Midbrain (tissue), 1 donor: ENCODE measurements at places on chromosomes 6 and 20.

DNA sequence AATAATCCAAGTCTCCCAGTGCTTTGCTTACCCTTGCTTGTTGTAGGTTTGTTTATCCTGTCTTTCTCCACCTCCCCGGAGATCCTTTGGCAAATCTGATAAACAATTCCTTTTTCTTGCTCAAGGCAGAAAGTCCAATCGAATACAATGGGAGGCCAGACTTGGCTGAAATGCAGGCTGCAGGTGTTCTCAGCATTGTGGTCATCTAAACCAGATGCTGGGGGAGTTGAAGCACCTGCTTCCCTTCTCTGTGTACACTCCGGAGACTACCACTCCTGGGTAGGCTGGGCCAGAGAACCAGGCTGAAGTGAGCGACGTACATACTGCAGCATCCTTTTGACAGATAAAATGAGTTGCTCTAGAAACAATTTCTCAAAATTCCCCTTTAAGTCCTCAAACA lies 82.6 kb upstream of the PREP start:
- no peak for DNase-seq

DNA sequence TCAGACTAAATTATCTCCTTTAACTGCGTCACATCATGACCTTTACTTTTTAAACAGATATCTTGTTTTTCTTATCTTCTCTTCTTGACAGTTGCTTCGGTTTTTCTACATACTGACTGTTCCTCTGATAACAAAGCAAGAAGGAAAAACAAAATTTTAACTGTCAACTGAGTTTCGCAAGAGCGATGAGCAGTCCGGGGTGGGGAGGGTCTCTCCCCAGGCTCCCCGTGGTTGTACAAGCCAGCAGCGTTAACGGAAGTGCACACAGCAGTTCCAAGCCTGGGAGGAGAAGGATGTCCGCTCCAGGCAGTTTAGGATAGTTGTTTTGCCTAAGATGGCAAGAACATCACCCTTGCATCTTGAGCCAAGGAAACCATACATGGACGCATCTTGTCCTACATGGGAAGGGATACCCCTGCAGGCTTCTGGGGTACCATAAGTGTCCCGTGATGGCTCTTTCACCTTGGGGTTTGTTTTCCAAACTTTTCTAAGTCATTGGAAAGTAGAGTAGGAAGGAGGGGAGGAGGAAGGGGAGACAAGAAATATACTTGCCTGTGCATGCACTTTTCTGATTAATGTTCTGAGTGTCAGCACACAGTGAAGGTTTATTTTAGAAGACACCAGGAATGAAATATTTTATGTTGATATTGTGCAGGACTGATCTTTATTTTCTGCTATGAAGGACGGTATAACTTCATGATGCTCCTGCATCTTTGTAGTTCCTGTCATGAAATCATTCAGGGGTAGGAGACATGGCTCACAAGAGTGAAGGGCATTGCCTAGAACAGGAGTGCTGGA lies 20.8 kb downstream of the SLC24A3 start:
- no peak for DNase-seq

DNA sequence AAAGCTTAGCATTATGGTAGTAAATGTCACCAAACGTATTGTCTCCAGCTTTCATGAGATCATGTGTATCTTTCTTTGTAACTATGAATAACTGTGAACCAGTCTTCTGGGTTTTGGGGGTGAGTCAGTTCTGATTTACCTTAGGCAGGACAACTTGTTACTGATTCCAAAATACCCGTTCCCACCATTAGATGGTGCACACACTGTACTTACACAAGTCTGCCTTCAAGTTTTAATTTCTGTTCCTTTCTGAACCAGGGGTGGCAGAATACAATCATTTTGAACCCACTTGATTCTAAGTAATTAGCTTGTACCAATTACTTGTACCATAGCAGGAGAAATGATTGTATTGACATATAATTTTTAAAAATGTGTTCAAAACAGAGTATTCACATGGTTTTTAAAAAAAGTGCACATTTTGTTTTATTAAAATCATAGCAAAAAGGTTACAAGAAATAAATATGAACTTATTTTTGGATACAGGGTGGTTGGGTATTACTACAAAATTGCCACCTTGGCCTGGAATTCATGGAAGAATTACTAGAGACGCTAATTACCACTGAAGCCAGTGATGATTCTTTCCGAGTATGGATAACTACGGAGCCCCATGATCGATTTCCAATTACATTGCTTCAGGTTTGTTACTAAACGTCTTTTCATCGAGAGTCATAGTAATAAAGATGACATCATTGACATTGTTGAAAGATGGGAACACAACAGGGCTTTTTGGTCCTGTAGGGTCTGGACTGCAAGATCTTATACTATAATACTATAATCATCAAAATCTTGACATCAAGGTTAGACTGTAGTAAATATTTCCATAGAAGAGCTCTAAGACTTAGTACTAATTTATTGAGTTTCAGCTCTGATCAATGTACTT lies 75.2 kb upstream of the GLP1R start:
- peak; percentile 44 for DNase-seq

DNA sequence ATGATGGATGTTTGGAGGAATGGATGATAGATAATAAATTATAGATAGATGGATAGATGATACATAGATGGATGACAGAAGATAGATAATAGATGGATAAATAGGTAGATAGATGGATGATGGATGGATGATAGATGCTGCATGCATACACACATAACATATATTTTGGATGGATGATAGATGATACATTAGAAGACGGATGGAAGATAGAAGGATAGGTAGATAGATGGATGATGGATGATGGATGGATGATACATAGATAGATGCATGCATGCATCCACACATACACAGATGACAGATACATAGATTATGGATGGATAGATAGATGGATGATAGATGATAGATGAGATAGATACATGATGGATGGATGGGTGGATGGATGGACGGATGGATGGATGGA lies 387.8 kb downstream of the TAF4 start:
- DNase-seq: no peak

- DNase-seq: no peak
These were observed 784.3 kb upstream of the CHD6 start for GRCh38 chr20:42402455-42402854.

GRCh38 chr20:18276821-18277220 lies 11.5 kb upstream of the ZNF133 start:
- peak; percentile 75 for DNase-seq
